Stimulated activated CD4-positive, alpha-beta T cell treated with anti-CD3 and anti-CD28 coated beads, Interleukin-4, amount 100 ng/mL, for 24 hours (primary cell): ENCODE measurements at places on chromosomes 16 and 17.

DNA sequence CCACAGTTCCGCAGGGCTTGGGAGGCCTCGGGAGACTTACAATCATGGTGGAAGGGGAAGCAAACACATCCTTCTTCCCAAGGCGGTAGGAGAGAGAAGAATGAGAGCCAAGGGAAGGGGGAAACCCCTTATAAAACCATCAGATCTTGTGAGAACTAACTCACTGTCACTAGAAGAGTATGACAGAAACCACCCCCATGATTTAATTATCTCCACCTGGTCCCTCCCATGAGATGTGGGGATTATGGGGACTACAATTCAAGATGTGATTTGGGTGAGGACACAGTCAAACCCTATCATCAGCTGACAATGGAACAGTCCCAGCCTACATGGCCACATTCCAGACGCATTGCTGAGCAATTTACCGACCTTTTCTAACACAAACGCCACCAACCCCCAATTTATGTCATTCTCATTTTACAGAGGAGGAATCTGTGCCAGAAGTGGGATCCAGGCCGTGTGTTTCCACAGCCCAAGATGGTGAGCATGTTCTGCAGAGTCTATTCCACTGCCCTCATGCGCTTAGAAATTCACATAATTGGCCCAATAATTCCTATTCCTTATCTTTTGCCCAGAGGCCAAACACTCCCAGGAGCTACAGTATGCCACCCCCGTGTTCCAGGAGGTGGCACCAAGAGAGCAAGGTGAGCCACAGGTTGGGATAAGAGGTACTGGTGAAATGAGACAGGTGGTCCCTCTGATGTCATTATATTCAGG is 17.3 kb downstream of the MILR1 start:
- DNase-seq, result no peak

DNA sequence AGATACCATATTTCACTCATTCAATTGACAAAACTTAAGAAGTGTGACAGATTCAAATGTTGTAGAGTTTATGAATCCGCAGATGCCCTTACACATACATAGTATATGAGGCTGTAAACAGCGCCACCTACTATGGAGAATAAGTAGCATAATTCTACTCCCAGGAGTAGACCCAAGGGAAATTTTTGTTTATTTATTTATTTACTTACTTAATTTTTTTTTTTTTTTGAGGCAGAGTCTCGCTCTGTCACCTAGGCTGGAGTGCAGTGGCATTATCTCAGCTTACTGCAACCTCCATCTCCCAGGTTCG is 35.5 kb downstream of the GAN start:
- no peak for DNase-seq

DNA sequence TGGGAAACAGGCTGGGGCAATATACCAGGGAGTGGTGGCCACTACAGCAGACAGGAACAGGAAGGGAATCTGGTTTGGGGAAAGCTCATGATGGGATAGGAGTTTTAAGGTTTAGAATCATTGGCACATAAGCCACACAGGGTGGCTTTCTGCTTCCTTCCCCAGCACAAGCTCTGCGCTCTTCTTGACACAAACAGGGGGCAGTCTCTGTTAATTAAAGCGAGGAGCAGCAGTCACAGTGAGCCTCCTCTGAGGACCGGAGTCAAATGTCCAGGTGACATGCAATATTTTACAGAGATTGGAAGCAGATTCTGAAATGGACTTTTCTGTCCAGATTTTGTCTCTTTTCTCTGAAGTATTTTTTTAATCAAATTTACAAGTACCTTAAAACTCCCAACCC is 2.8 kb upstream of the SHISA9 start:
- DNase-seq, result no peak

- peak; percentile 71 for DNase-seq
These were observed at the start of gene GH2 for GRCh38 chr17:63881935-63882601. TSS of gene GH2 (minus strand) at chr17:63881944. CDS start at chr17:63881801, 143 bp downstream.

GRCh38 chr16:10250137-10250828 is 68.1 kb upstream of the GRIN2A start:
- no peak for DNase-seq

DNA sequence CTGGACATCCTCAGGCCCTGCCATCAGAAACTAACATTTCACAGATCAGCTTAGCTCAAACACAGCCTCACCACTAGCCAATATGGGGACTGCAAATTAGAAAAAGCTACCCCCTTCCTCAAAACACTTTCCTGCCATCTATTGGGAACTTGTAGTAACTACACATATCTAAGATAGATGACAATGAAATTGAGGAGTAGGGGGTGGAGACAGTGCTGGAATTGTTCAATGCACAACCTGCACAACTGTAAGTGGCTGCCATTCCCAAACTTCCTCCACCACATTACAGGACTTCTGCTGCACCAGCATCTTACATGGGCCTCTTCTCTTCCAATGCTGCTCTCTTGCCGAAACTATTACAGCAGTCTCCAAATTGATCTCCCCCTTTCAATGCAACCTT is 21.9 kb downstream of the AIPL1 start:
- no peak for DNase-seq

DNA sequence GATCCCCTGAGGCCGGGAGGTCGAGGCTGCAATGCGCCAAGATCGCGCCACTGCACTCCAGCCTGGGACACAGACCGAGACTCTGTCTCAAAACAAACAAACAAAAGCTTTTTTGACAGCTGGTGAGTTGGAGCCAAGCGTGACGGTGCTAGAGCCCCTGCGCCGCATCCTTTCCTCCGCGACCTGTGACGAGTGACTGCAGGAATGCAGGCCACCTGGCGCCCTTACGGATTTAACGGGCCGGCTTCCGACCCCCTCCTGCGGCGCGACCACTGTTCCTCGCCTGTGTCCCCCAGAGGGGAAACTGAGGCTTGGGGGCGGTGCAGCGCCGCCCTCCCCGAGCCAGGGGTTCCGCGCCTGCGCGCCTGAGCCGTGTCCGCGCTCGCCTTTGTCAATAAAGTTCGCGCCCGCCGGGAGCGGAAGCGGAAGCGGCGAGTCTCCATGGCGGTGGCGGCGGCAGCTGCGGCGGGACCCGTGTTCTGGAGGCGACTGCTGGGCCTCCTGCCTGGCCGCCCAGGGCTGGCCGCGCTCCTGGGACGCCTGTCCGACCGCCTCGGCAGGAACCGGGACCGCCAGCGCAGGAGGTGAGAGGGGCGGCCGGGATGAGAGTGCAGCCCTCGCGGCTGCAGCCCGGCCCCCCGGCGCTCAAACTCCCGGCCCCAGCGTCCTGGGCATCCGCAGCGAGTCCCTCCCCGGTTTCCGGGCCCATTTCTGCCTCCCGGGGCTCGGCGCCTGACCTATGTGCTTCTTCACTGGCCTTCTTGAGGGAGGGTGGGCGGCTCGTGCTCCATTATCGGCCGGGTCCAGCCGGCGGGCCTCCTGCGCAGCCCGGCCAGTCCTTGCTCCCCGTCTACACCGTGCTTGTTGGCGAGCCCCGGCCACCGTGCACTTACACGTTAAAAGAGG is at the start of gene PGS1:
Gene PGS1 (plus strand): TSS at position 425 of the 906 bp plus-strand sequence. CDS start 17 bp downstream, at position 442.
- peak; percentile 83 for DNase-seq

- DNase-seq, result no peak
These were observed 14.2 kb downstream of the TERF2 start for GRCh38 chr16:69371564-69371963.

- DNase-seq, result peak; percentile 80
These were observed at the start of gene TRPV3 for GRCh38 chr17:3557768-3558583. TSS of gene TRPV3 (minus strand) at chr17:3557812. CDS start at chr17:3554850, 2,962 bp downstream.

GRCh38 chr17:29827179-29827578 is 102.8 kb downstream of the SSH2 start:
- DNase-seq, result no peak

- no peak for DNase-seq
These were observed 38.4 kb downstream of the TNFRSF13B start for GRCh38 chr17:16933317-16934132.

- no peak for DNase-seq
These were observed 28.5 kb upstream of the TRAP1 start for GRCh38 chr16:3745751-3746355.

GRCh38 chr17:41064301-41064700 is 1.4 kb downstream of the KRTAP2-4 start:
- no peak for DNase-seq

GRCh38 chr17:8338753-8339140 is 893 bp upstream of the ODF4 start:
- no peak for DNase-seq

DNA sequence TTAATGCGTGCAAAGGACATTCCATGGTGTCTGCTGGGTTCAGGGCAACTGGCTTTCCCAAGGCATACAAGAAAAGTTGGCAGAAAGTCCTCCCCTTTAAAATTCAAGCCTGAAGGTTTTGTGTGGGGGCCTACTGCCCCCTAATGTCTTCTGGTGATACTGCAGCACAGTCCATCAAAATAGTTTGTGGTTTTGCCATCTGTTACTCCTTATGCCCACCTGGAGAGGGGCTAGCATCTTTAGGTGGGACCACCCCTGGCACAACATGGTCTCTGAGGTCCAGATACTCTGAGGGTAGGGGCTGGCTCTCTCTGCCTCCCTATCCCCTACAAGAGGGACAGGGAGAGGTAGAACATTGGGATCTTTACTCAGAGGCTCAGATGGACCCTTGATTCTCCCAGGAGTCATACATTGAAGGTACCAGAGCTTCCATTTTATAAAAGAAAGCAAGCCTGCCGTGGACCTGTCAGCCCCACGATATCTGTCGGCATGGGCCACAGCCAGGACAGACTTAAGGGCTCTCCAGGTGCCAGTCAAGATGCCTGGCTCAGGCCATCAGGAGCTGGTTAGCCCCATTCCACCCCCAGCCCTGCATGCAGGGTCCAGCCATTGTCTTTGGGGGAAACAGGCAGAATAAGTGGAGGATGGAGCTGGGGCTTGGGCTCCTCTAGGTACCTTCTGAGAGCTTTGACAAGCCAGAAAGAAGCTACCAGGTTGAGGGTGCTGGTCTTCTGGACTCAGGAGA is 6.3 kb downstream of the ESRP2 start:
- DNase-seq, result peak; percentile 47

- DNase-seq, result no peak
These were observed 17.7 kb upstream of the CDH15 start for GRCh38 chr16:89153848-89154271.

DNA sequence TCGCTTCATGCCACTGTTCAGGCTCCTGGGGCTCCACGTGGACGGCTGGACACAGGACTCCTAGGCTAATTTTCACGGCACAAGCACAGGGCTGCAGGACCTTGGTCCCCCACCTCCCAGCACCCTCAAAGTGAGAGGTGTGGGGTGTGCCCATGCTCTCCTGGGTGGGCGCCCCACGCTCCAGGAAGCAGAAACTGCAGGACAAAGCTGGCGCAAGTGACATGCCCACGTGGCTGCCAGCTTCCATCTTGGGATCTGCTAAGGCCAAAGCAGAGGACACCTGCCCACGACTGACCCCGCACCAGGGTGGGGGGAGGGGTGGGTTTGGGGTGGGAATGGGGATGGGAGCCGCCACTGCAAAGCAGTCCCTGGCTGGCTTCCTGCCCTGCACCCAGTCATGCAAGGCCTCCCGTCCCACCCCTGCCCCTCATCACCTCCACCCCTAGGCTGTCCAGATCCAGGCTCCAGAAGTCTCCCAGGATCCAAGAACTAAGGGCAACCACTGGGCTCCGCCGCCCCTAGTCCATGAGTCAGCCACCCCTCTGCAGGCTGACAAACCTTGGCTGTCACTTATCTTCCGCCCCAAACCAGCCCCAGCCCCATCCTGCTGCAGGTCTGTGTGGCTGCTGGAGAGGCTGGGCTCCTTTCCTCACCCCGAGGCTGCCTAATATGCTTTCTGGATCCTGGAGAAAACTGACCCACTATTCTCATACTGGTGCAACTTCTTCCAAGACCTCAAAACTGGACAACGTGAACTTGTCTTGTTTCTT is 11.1 kb downstream of the USP6 start:
- no peak for DNase-seq
